Esophagus muscularis mucosa (tissue), 4 donors: ENCODE measurements at places on chromosomes 4 and X. TPM values are rescaled to one million over a fixed set of nuclear protein-coding genes. Genes with fewer than 3 reads are reported as not detected.

GRCh38 chr4:136900696-136901095 is 631.6 kb downstream of the PCDH18 start:
- no peak for DNase-seq
- no peak overlapping the region for H3K4me3 ChIP-seq
- no peaks in the 10 kb centered on the region for H3K27me3 ChIP-seq
- no peaks in the 10 kb centered on the region for H3K4me1 ChIP-seq
- no peaks in the 10 kb centered on the region for H3K36me3 ChIP-seq

GRCh38 chrX:131633285-131633917 is 89.5 kb downstream of the OR13H1 start:
- no peak for DNase-seq
- no peaks in the 10 kb centered on the region for H3K4me1 ChIP-seq
- H3K27me3 ChIP-seq: peaks cover 14% of the 10 kb centered on the region
- H3K27ac ChIP-seq: no peak overlapping the region

Gene WNK3
- 1.9 TPM for total RNA-seq

GRCh38 chrX:132041015-132041414 is 17.9 kb downstream of the STK26 start:
- no peak overlapping the region for H3K27ac ChIP-seq
- no peak for DNase-seq
- H3K27me3 ChIP-seq: no peaks in the 10 kb centered on the region
- H3K36me3 ChIP-seq: no peaks in the 10 kb centered on the region
- no peak overlapping the region for H3K4me3 ChIP-seq

Gene TMSB15A
- total RNA-seq: not detected

- no peak for DNase-seq
- no peak overlapping the region for H3K27ac ChIP-seq
- H3K4me3 ChIP-seq: no peak overlapping the region
- no peaks in the 10 kb centered on the region for H3K4me1 ChIP-seq
- no peaks in the 10 kb centered on the region for H3K27me3 ChIP-seq
- H3K36me3 ChIP-seq: no peaks in the 10 kb centered on the region
Measured at GRCh38 chr4:66572949-66573348, 902.7 kb upstream of the EPHA5 start.

Gene C1QTNF7
- 15.7 TPM for total RNA-seq

DNA sequence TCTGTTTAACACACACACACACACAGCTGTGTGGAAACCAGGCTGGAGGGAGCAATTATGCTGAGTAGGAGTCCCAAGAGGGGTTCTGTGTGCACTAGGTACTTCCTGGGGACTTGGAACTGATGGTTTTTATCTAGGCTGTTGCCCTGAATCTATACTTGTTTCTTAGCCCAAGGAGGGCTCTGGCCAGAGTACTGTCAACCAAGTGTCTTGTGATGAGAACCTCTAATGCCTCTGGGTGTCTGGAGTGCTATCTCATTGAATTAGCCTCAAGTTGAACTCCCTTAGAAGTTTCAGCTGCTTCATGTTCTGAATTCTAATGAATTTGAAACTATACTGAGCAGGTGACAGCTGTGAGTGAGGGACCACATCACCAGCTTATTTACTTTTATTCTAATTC is 16.6 kb downstream of the ARHGAP24 start:
- H3K27ac ChIP-seq: no peak overlapping the region
- H3K27me3 ChIP-seq: no peaks in the 10 kb centered on the region
- no peak overlapping the region for H3K4me3 ChIP-seq
- peaks cover 3% of the 10 kb centered on the region for H3K4me1 ChIP-seq
- no peaks in the 10 kb centered on the region for H3K36me3 ChIP-seq

- H3K27me3 ChIP-seq: no peaks in the 10 kb centered on the region
- no peak overlapping the region for H3K27ac ChIP-seq
- no peaks in the 10 kb centered on the region for H3K36me3 ChIP-seq
- no peak for DNase-seq
Measured at GRCh38 chrX:134636851-134637250, 21.4 kb downstream of the PLAC1 start.

DNA sequence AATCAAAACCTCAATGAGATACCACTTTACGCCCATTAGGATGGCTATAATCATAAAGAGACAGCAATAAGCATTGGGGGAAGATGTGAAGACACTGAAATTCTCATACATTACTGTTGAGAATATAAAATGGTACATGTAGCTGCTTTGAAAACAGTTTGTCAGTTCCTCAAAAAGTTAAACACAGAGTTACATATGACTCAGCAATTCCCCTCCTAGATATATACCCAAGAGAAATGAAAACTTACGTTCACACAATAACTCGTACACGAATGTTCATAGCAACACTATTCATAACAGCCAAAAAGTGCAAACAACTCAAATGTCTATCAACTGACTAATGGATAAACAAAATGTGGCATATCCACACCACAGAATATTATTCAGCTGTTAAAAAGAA is 36.6 kb downstream of the PHF8 start:
- H3K4me3 ChIP-seq: no peak overlapping the region
- no peaks in the 10 kb centered on the region for H3K4me1 ChIP-seq
- no peak for DNase-seq
- H3K36me3 ChIP-seq: peaks cover 10% of the 10 kb centered on the region

DNA sequence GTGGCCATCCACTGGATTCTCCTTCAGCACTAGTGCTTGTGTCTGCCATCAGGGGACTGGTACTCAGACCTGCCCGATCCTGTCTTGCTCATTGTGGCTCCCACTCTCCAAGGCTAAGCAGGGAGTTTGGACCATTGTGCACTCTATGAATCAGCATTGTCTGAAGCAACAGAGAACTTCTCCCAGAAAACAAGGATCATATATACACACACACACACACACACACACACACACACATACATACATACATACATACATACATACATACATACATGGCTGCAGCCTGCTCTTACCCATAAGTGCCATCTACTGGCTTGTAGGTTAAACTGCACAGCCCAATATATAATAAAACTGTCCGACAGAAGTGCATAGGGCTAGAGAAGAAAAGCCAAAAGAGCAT is 345.3 kb upstream of the LCORL start:
- no peaks in the 10 kb centered on the region for H3K4me1 ChIP-seq
- H3K27me3 ChIP-seq: no peaks in the 10 kb centered on the region
- no peaks in the 10 kb centered on the region for H3K36me3 ChIP-seq
- H3K27ac ChIP-seq: no peak overlapping the region

DNA sequence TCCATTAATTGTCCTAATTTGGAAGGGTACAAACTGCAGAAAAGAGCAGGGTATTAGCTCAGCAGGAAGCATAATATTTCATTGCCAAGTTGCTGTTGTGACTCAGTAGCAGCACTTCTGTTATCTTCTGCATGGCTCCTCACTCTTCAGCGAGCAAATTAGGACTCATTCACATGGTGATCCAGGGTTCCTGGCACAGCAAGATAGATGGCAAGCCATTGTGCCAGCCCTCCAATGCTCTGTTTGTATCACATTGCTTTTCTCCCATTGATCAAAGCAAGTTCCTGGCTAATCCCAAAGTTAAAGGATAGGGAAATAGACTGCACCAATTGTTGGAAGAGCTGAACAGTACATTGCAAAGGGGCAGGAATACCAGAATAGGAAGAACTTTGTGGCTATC is 382.5 kb upstream of the ATOH1 start:
- no peak overlapping the region for H3K4me3 ChIP-seq
- no peaks in the 10 kb centered on the region for H3K27me3 ChIP-seq
- no peak for DNase-seq
- H3K4me1 ChIP-seq: no peaks in the 10 kb centered on the region
- no peak overlapping the region for H3K27ac ChIP-seq

GRCh38 chrX:1336948-1337779 is 579 bp downstream of the IL3RA start:
- peak overlapping the region; percentile 75 for H3K27ac ChIP-seq
- no peaks in the 10 kb centered on the region for H3K27me3 ChIP-seq
- H3K4me1 ChIP-seq: peaks cover 8% of the 10 kb centered on the region
- DNase-seq: no peak
- H3K4me3 ChIP-seq: peak overlapping the region; percentile 50
- no peaks in the 10 kb centered on the region for H3K36me3 ChIP-seq

Gene ABLIM2
- total RNA-seq: 8.0 TPM

GRCh38 chr4:55733932-55734331 is 85.7 kb upstream of the EXOC1L start:
- H3K36me3 ChIP-seq: no peaks in the 10 kb centered on the region
- no peaks in the 10 kb centered on the region for H3K27me3 ChIP-seq
- no peak overlapping the region for H3K4me3 ChIP-seq
- H3K4me1 ChIP-seq: no peaks in the 10 kb centered on the region

DNA sequence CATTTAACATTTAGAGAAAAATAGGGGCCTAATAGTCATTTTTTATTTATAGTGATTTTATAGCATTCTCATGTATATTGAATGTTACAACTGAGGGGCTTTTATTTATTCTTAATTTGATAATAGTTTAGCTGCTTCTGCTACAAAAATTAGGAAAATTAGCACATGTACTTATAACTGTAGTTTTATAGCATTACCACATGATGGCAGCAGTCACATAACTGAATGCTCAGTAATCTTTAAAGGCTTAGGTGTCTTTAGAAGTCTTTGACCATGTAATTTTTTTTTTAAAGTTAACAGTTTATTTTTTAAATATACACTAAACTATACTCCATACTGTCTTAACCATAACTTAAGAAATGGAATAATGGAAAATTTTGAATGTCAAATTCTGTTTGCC is 136.6 kb downstream of the STAG2 start:
- H3K4me1 ChIP-seq: no peaks in the 10 kb centered on the region
- no peak overlapping the region for H3K4me3 ChIP-seq
- no peak overlapping the region for H3K27ac ChIP-seq
- DNase-seq: no peak

Gene CSN2
- not detected for total RNA-seq

Gene MAGEA3
- total RNA-seq: not detected

Gene VCX3B
- total RNA-seq: not detected

DNA sequence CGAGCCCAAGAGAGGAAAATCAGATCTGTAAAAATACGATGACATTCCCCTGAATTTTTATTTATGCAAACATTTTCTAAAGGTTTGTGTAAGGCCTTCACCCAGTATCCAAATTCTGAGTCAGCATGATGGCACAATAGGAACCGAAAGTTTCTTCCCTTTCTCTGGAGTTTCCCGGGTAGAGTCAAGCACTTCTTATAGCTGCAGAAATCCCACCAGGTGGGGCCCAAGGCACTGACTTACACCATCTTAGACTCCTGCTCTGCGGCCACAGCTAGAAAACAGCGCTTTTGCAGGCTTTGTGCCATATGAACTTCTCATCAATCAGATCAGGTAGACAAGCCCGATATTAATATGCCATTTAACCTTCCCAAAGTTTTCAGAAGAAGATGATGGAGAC is 13.4 kb downstream of the LEF1 start:
- DNase-seq: no peak
- no peak overlapping the region for H3K4me3 ChIP-seq
- H3K4me1 ChIP-seq: no peaks in the 10 kb centered on the region
- no peaks in the 10 kb centered on the region for H3K27me3 ChIP-seq

- no peak overlapping the region for H3K4me3 ChIP-seq
- H3K36me3 ChIP-seq: no peaks in the 10 kb centered on the region
- no peaks in the 10 kb centered on the region for H3K27me3 ChIP-seq
- DNase-seq: no peak
Measured at GRCh38 chrX:133364865-133365264, 50.4 kb downstream of the GPC4 start.

DNA sequence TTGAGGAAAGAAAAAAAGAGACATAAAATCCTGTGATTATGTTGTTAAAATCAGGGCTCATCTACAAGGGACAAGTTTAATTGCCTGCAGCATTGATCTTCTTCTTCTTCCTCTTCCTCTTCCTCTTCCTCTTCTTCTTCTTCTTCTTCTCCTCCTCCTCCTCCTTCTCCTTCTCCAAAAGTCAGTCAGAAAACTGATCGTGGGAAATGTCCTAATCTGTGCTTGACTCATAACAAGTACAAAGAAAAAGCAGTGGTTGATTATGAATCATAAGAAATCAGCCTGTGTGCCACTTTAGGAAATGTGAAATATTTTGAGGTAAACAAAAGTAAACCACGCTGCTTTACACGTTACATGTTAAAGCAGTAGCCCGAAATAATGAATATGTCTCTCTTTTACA is 2.7 kb upstream of the ATP10D start:
- no peak overlapping the region for H3K4me3 ChIP-seq
- DNase-seq: no peak
- H3K27me3 ChIP-seq: no peaks in the 10 kb centered on the region
- H3K27ac ChIP-seq: no peak overlapping the region
- H3K36me3 ChIP-seq: no peaks in the 10 kb centered on the region

GRCh38 chr4:109708990-109709389 is 5.7 kb upstream of the CASP6 start:
- H3K27me3 ChIP-seq: no peaks in the 10 kb centered on the region
- H3K4me1 ChIP-seq: peaks cover 4% of the 10 kb centered on the region
- no peak overlapping the region for H3K27ac ChIP-seq
- peaks cover 31% of the 10 kb centered on the region for H3K36me3 ChIP-seq
- DNase-seq: no peak
- no peak overlapping the region for H3K4me3 ChIP-seq
